Psoas muscle (tissue), 8 donors: ENCODE measurements at places on chromosomes 1 and 21. TPM values are rescaled to one million over a fixed set of nuclear protein-coding genes. Genes with fewer than 3 reads are reported as not detected.
A peak's percentile ranks its signal among the peaks of the same experiment; 100 is the strongest.

The NECTIN4 gene
- polyA plus RNA-seq, result 0.03 TPM

- H3K27ac ChIP-seq, result peak overlapping the region; percentile 98
- peak overlapping the region; percentile 48 for H3K4me3 ChIP-seq
- H3K36me3 ChIP-seq, result peaks cover 16% of the 10 kb centered on the region
- DNase-seq, result no peak
These were observed 16.1 kb downstream of the IL6R start for GRCh38 chr1:154420961-154421924.

The SPRR4 gene
- not detected for polyA plus RNA-seq

The SMCP gene
- polyA plus RNA-seq, result not detected

The DNAH14 gene
- not detected for polyA plus RNA-seq

DNA sequence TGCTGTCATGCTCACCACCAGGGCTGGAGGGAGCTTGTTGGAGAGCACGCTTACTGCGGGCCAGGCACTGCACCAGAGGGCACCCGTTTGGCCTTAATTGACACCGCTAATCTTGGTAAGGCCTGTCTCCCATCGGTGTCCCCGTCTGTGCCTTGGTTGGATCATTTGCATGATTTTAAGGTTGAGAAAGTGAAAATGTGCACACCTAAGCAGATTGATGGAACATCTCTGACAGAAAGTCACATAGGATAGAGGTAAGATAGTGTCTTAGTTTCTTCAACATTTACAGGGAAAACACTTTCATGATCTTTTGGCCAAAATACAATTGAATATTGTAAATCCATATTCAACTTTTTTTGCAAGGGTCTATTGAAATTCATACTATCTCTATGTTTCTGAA lies 255.5 kb downstream of the KCNJ6 start:
- no peaks in the 10 kb centered on the region for H3K36me3 ChIP-seq
- H3K27ac ChIP-seq, result no peak overlapping the region
- H3K4me3 ChIP-seq, result no peak overlapping the region
- DNase-seq, result no peak

- H3K4me1 ChIP-seq, result peaks cover 1% of the 10 kb centered on the region
- DNase-seq, result no peak
- H3K27ac ChIP-seq, result no peak overlapping the region
These were observed 291.3 kb downstream of the OMA1 start for GRCh38 chr1:58255192-58255591.

The ZSWIM5 gene
- polyA plus RNA-seq, result 0.24 TPM

- DNase-seq, result no peak
- no peak overlapping the region for H3K27ac ChIP-seq
- no peaks in the 10 kb centered on the region for H3K36me3 ChIP-seq
- H3K4me1 ChIP-seq, result no peaks in the 10 kb centered on the region
These were observed 23.7 kb upstream of the EDARADD start for GRCh38 chr1:236370420-236370819.

DNA sequence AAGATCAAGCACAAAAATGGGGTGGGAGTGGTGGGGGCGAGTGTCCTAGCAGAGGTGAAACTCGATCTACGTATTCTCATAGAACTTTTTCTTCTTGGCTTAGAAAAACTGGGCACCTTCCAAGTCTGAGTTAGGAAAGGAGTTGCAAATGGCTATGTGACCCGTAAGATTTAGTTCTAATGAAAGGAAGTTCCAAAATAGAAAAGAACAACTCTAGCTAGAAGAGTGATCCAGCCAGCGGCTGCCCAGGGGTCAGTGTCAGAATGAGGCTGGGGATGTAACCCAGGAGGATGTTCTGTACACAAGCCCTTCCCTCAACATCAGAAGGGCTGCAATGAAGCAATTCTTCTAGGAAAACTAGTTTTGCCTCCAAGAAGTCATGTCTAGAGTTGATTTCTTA lies 5.2 kb downstream of the MTARC1 start:
- peak overlapping the region; percentile 28 for H3K27ac ChIP-seq
- no peaks in the 10 kb centered on the region for H3K27me3 ChIP-seq
- H3K4me1 ChIP-seq, result peaks cover 22% of the 10 kb centered on the region
- no peak overlapping the region for H3K4me3 ChIP-seq
- peak; percentile 70 for DNase-seq
- H3K36me3 ChIP-seq, result peaks cover under 1% of the 10 kb centered on the region

GRCh38 chr21:45844181-45844580 lies 137.4 kb upstream of the COL6A1 start:
- H3K36me3 ChIP-seq, result no peaks in the 10 kb centered on the region
- no peak for DNase-seq
- H3K27ac ChIP-seq, result no peak overlapping the region
- H3K4me3 ChIP-seq, result no peak overlapping the region
- H3K4me1 ChIP-seq, result no peaks in the 10 kb centered on the region

DNA sequence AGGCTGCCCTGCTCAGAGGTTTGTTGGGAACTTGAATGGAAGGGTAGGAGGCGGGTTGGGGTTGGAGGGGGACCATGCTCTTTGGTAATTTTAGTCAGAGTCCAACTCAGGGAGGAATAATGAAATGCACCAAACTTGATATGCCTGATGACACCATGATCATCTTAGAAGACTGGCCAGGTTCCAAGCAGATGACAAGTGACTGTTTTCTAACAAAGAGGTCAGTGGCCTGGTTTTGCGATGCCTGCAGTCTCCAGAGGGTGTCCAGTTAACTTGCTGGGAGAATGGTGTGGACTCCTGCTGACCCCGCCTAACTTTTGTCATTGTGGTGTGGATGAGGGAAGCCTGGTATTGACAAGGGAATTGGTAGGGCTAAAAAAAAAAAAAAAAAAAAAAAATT lies 12.4 kb downstream of the VANGL1 start:
- no peak for DNase-seq
- H3K4me3 ChIP-seq, result no peak overlapping the region
- H3K36me3 ChIP-seq, result no peaks in the 10 kb centered on the region
- no peak overlapping the region for H3K27ac ChIP-seq
- H3K27me3 ChIP-seq, result no peaks in the 10 kb centered on the region
